ENCODE measurements at places on chromosomes 7 and 10.

DNA sequence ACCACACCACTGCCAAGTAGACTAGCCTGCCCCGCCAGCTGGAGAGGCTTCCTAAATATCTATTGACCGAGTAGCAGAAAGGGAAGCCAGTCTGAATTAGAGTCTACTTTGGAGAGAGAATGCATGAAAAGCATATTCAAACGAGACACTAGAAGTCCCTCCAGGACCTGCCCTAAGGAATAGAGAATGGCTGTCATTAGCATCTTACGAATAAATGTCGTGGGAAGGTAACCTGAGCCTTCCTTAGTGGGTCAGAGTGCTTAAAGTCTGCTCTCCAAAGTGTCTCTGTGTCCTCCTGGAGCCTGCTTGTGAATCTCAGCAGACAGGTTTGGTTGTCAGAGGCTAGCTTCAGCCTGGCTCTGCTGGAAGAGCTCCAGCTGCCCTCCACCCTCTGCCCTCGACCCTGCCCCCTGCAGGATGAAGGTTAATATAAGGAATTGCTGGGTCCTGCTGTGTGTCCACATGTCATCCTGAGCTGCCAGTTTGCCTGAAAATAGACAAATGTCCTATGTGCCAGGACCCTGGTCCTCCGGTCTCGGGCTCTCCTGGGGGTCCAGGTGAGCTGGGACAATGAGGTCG is 33.4 kb downstream of the FAM241B start:
- DNase-seq, result no peak

DNA sequence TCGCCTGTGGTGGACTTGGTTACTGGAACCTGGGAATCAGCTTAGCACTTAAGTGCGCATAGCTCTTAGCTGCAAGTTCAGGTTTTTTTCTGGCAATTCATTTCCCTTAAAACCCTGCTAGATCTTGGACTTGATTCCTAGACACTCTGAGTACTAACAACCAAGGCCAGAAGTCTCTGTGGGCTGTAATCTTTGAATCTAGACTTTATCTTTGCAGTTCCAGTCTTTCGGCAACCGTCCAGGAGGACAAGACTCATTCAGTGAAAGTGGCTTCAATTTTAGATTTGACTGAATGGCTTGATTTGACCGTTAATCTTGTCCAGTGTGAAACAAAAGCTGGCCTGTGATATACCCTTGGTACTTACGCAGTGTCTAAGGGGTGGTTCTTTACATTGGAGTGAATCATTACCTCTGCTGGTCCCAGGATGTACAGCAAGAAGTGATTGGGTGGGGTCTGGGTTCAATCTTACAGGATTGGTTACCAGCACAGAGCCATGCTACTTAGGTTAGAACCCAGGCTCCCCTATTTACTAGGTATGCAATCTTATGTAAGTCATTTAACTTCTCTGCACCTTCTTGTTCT is 16.4 kb downstream of the PTTG1IP2 start:
- DNase-seq, result no peak

- no peak for DNase-seq
Measured at GRCh38 chr7:27971171-27971812, 209.3 kb downstream of the JAZF1 start.

GRCh38 chr10:57015187-57015586 is 654.1 kb upstream of the ZWINT start:
- no peak for DNase-seq

DNA sequence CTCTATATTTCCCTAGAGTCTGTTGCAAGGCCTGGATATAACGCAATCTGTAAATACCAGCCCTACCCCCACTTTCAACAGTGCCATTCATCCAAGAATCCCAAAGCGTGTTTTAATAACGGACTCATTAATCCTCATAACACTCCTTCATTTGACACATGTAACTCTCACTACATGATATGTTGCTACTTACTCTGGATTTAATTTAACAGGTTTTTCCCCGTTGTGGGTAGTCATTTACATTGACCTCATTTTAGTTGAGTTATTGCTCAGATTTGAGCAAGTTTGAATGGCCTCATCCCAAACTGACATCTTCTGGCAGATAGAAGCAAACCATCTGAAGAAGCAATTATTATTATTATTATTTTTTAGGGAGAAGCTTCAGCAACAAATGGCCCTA is 125.4 kb upstream of the NPVF start:
- DNase-seq, result no peak

GRCh38 chr7:73920406-73921134 is 59.6 kb downstream of the TMEM270 start:
- DNase-seq, result no peak

- no peak for DNase-seq
Measured at GRCh38 chr7:158325530-158326381, 261.9 kb downstream of the PTPRN2 start.

- DNase-seq, result no peak
Measured at GRCh38 chr10:13658871-13659685, 72.3 kb downstream of the PRPF18 start.

DNA sequence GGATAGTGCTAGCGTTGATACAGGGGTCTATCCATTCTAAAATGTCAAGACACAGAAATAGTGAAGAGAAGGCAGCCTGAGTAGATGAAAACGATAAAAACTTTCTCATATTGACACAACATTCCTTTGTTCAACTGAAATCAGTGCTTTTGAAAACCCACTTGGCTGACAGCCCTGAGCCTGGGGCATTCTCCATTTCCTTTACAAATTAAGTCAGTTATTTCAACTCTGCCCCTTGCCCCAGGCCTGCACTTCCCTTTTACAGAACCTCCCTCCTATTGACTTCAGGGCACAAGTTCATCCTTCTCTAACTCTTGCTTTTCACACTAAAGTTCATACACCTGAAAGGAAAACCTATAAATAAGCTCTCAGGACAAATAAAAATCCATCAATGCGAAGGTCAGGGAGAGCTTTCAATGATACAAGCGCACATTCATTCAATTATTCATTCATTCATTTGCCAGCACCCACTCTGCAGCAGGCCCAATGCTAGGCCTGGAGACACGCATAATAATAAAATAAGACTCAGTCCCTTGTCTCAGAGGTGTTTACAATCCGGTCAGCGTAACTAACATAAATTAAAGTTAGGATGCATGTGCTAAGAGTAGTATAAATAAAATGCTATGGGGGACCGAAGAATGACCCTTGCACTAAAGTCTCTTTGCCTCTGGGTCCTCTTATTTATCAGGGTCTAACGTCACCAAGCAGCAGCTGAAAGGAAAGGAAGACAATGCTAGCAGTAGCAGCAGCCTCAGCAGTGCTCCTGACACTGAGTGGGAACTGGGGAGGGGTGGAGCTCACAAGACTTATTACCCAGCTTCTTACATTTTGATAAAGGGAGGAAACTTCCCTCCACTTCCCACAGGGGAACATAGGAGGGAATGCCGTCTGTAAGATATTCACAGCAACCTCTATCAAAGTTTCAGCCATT is 134.8 kb downstream of the PDE1C start:
- no peak for DNase-seq

DNA sequence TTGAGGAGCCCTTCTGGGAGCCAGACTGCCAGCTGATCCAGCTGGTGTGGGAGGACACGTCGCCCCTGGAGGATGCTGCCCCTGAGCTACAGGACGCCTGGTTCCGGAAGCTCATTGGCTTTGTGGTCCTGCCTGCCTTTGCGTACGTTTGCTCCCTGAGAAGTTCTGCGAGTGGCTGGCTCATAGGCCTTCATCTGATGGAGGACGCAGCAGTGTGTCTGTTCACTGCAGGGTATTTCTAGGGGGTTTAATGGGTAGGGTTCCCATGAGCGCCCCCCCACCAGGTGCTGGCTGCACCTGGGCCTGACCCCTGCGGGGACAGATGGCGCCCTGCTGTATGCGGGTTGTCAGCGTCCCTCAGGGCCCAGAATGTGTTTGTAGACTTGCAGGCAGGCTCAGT is 5.0 kb downstream of the PAOX start:
- no peak for DNase-seq

- DNase-seq, result no peak
Measured at GRCh38 chr7:151806952-151807775, 69.8 kb downstream of the PRKAG2 start.

GRCh38 chr7:17626235-17626634 is 314.1 kb downstream of the SNX13 start:
- DNase-seq, result no peak

- DNase-seq, result no peak
Measured at GRCh38 chr10:33183655-33184054, 150.8 kb downstream of the NRP1 start.

DNA sequence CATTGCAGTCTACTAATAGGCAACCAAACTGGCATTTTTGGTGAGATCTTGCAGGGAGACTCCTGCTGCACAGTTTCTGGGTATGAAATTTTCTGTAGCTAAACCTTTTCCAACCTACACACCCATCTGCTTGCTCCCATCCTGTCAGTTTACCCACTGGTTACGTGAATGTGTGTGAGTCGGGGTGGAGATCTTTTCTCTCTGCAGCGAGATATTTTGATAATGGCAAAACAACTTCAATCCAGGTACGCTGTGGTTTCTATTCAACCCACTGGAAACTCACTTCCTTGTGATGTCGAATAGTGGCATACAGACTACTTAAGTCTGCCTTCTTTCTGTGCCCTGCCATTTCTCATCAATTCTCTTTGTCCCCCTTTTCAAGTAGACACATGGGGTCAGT is 4.5 kb downstream of the PLEKHA1 start:
- no peak for DNase-seq

- no peak for DNase-seq
Measured at GRCh38 chr7:157597562-157597961, 260.8 kb downstream of the DNAJB6 start.

DNA sequence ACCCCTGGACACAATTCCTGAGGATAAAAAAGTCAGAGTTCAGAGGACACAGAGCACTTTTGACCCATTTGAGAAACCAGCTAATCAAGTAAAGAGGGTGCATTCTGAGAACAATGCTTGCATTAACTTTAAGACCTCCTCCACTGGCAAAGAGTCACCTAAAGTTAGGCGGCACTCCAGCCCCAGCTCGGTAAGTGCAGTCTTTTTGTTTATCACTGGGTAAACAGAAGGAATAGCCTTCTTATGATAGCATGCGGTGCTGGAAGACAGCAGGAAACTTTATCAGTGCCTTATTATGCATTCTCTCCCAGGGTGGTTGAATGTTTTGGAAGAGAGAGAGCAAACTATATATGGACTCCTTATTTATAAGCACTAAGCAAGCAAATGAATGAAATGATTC is 130.5 kb downstream of the CDK14 start:
- no peak for DNase-seq

DNA sequence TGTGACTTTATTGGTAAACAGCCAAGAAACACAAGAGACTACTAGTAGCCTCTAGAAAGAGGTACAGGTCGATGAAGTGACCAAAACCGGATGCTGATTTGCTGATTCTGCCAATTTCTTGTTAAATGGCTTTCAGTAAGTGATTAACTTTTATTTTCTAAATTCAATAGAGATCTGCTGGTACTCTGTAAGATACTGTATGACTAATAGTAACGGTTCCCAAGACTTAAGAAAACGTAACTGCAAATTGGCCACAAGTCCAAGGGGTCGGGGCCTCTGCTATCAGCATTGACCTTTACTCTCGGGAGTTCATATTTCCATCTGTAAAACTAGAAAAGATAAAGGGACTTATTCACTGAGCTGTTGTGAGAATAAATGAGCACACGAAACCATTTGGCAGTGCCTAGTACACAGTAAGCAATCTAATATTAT is 1.4 kb downstream of the FAM3C start:
- DNase-seq, result no peak

DNA sequence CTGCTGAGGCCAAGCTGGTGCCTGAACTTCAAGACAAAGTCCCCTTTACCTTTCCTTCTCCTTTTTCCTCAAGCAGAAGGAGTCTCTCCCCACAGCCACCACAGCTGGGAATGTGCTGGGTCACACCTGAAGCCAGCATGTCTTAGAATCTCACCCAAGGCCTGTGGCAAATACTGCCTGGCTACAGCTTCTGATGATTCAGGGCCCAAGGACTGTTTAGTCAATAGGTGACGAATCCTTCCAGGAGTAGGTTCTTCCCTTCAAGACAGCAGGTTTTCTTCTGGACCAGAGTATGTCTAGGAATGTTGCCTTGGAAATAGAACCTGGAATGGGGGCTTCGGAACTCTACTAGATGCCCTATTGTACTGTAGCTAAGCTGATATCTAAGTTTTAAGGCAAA is 374.6 kb downstream of the KIF20B start:
- DNase-seq, result no peak
